CD4-positive, alpha-beta T cell treated with Interleukin-4 for 4 hours (primary cell): ENCODE measurements at places on chromosomes 3 and 15.

- no peak for DNase-seq
These were observed 660 bp upstream of the RTF1 start for GRCh38 chr15:41416128-41416741.

DNA sequence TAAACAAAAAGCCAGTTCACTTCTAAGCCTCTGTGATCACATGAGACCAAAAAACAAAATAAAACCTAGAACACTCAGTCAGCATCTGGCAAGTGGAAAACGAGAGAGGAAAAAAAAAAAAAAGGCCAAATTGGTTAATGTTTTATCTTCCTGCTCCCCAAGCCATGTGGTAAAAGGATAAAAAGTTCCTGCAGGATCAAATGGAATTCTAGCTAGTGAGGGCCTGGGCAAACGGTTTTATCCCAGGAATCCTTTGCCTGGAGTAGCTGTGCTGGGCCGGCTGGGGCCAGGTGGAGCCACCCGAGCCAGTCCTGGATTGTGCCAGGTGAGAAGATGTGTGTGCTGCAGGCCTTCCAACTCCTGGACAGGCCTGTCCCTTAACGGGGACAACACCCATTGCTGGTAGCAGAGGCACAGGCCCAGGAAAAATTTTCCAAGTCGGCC lies 13.2 kb downstream of the SMAD6 start:
- DNase-seq = no peak

- DNase-seq = no peak
These were observed 36.2 kb downstream of the ILDR1 start for GRCh38 chr3:121985846-121986245.

DNA sequence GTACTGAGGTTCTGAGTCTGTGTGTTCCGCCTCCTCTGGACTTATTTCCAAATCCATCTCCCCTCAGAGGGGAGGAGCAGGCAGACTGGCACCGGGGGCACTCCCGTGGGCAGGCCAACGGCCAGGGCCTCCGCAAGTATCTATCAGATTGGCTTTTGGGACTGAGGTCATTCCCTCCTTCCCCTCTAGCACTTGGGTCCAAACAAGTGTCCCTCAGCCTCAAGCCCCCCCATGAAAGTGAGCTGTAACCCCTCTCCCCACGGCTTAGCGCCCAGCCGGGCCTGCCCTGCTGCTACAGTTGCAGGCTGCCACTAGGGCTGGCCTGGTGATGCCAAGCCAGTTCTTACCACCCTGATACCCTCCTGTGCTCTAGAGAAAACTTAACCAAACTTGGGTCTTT lies 17.4 kb downstream of the ITGA11 start:
- DNase-seq = no peak

DNA sequence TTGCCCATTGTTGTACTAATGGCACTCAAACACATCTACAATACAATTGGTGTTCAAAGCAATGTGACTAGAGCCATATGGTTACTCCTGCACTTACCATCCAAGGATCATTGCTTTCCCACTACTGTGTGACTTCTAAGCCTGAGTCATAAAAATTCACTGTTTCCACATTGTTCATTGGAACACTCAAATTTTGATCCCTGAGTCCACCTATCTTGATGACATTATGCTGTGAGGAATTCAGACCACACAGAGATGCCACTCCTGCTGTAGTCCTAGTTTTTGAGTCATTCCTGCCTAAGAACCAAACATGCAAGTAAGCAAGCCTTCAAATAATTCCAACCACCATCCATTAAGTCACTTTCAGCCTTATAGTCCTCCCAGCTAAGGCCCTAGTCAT lies 176.2 kb downstream of the EFHB start:
- no peak for DNase-seq

DNA sequence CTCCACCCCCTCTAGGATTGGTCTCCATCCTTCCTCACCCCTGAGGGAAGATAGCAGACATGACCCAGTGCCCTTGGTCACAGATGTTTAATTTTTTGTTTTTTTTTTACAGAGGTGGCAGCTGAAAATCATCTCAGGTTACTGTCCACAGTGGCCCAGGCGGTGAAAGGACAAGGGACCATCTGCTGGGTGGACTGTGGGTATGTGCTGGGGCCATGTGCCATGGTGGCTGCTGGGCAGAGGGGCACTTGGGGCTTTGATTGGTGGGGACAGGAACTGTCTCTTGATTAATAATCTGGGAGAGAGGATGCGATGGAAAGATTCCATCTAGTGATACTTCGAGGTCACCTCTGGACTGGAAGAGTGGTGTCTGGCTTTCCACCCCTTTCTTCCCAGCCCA lies 25.4 kb downstream of the PDIA5 start:
- DNase-seq = no peak

GRCh38 chr3:190642016-190642415 lies 128.1 kb downstream of the IL1RAP start:
- DNase-seq = no peak

- DNase-seq = no peak
These were observed 250.1 kb downstream of the DIPK2A start for GRCh38 chr3:144221761-144222160.

DNA sequence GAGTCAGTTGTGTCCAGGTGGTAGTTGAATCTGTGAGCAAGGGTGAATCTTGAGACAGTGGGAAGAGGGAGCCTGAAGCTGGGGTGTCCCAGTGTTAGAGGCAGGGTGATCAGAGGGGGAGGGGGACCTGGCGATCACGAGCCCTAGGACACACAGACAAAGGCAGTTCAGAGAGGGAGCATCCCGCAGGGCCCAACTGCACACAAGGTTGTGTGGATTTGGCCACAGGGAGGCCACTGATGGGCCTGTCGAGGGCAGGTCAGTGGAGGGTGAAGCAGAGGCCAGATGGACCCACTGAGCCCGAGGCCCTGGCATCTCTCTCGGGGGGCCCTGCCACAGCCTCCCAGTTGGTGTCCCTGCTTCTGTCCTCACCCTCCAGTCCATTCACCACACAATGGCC lies 48.6 kb upstream of the SMAD6 start:
- no peak for DNase-seq

- DNase-seq = no peak
These were observed 83.1 kb upstream of the SETMAR start for GRCh38 chr3:4220065-4220464.

DNA sequence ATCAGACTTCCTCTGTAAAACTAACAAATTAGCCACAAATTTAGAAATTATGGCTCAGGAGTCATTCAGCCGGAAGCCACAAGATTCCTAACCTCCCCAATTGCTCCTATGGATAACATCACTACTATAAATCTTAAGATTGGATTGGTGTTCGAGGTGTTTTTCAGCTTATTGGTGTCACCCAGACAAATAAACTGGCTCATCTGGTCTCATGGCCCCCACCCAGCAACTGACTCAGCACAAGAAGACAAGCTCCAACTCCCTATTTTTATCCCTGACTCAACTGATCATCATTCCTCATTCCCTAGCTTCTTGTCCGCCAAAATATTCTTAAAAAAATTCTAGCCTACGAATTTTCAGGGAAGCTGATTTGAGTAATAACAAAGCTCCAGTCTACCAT lies 135.1 kb upstream of the STRIT1 start:
- no peak for DNase-seq

GRCh38 chr3:138835397-138835757 lies 649 bp upstream of the PIK3CB start:
- no peak for DNase-seq

- no peak for DNase-seq
These were observed 48.1 kb upstream of the SMAD3 start for GRCh38 chr15:67017311-67017710.

DNA sequence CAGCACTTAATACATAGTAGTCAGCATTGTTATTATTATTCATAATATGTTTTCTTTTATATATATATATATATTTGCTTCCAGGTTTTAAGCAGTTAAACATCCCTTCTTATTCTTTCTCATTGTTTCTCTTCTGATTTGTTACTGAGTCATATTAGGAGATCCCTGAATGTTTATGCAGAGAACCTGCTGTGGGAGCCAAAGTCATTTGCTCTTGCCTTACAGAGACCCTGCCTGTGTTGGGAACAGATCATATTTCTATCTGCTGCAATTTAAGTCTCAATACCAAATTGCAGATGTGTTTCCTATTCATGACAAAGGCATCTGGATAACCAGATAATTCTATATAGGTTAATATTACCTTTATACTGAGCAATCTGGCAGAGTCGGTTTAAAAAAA lies 323.0 kb upstream of the UMPS start:
- no peak for DNase-seq

DNA sequence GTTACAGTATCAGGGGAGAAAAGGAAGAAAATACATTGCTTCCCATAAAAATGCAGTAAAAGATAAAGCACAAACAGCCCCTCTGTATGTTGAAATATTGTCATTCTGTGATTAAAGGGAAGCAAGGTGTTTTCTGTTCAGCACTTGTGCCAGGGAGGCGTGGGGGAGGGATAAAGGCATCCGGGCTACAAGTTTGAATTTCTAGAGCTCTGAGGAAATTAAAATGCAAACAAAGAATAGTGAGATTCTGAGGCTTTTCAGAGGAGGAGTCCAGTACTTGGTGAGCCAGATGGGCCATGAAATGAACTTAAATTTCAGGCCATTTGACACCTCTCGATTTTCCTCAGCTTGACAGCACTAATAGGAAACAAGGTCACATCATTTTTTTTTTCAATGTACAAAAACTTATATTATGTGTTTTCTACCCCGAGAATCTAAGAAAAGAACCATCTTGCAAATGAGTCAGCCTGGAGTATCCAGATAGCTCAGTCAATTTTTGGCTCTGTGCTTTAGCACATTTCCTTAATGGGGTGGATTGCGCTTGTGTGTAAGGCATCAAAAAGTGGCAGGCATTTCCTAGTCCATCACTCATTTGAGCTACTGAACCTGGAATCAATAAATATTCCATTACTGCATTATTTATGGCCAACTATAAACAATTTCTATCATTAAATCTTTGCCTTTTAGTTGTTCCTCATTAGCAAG lies 640.8 kb upstream of the TBL1XR1 start:
- DNase-seq = no peak

- peak; percentile 5 for DNase-seq
These were observed 23.5 kb upstream of the RAP2B start for GRCh38 chr3:153138276-153139210.

GRCh38 chr3:39752751-39753150 lies 56.7 kb upstream of the MYRIP start:
- no peak for DNase-seq

DNA sequence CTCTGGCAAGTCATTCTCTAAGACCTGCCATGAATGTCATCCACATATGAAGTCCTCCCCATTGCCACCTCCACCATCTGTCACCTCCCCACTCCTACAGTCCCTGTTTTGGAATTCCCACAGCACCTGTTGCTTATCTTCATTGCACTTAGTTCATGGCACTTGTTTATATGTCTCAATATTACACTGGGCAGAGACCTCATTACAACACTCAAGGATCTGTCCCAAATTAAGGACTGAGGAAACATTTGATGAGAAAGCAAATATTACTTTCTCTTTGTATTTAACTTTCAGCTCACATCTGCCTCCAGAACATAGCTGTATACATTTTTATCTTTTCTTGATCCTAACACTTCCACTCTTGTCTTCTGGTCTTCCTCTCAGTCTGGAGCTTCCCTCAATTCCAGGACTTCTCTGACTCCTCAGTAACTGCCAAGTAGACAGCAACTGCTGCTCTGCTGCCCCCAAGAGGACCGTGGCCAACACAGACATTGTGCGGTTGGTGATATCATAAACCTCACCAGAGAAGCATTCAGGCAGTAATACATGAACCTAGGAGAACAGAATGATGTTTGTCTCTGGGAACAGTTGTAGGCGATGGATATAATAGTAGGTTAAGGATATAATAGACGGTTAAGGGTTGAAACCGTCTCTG lies 45.0 kb upstream of the FGF12 start:
- no peak for DNase-seq

DNA sequence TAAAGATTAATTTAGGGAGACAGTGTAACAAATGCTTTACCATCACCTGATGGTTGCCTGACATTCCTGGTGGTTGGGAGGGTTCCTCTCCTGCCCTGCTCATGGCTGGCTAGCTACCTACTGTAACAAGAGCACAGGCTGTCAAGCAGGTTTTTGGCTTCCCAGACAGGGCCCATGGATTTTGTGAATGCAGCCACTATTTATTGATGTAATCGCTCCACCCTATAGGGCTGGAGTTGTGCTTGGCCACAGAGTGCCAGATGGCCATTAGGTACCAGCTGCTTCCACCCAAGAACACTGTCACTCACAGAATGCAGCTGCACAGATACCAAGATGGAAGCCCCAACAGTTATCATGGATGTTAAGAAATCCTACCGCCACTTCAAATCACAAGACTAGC lies 31.0 kb upstream of the KLHL25 start:
- no peak for DNase-seq

DNA sequence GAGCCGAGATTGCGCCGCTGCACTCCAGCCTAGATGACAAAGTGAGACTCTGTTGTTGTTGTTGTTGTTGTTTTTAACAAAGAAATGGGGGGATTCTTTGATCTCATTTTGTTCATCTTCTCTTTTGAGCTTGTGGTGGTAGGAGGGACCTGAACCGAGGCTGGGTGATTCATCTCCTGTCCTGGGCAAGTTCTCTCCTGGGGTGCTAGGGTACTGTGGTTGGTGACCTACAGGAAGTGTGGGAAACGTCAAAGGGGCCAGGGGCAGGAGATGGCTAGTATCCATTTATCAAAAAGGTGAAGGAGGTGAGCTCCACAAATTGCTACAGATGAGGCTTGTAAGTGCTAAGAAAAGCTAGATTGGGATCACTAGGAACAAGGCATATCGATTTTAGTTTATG lies 14.3 kb downstream of the PPCDC start:
- no peak for DNase-seq

DNA sequence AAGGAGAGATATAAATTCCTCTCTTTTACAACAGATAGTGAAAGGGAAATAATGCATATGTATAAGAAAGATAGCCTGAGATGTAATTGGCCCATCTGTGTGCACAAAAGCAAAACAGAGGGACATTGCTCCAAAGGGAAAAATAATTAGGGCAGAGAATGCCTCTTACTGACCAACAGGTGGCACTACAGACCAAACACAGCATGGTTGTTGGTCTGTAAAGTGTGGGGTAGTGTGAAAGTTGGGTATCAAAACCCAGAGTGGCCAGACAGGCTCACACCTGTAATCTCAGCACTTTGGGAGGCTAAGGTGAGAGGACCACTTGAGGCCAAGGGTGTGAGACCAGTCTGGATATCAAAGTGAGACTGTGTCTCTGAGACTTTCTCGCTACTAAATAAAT lies 4.5 kb upstream of the TLNRD1 start:
- DNase-seq = no peak

DNA sequence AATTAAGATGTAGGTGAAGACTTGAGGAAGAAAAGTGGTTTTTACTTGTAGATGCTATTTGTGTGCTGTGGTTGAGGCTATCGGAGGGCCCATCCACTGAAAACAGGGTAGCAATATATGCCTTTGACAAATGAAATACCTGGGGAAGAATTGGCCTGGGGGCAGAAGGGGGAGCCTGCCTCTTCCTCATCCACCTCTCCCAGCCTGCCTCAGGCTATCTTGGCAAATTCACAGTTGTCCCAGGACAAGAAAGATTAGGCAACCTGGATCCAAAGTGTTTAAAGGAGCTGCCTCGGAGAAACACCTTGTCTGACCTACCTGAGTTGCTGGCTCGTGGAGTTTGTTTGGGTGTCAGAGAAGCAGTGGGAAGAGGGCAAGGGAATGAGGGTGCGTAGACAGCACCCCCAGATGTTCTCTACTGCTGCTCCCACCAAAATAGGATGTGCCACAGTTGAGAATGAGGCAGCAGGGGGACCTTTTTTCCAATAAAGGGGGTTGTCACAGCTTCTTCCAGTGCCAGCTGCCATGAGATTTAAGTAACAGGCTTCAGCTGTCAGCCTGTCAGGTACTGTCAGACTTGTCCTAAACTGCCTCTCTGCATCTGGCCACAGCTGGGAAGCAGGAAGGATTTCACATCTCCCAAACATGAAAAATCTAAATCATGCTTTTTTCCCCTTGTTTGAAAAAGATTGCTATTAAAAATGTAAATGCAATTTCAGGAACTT lies 9.2 kb downstream of the PLEKHO2 start:
- no peak for DNase-seq

GRCh38 chr15:74036271-74037170 lies 42.0 kb downstream of the PML start:
- no peak for DNase-seq
